ENCODE measurements at places on chromosomes 6 and 20.

DNA sequence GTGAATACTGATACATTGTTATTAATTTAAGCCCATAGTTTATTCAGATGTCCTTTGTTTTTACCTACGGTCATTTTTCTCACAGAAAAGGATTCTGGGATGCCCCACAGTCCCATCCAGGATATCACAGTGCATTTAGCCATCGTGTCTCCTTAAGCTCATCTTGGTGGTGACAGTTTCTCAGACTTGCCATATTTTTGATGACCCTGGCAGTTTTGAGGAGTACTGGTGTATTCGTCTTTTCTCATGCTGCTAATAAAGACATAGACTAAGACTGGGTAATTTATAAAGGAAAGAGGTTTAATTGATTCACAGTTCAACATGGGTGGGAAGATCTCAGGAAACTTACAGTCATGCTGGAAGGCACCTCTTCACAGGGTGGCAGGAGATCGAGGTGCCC, 295.9 kb upstream of the CDH4 start:
- no peak for DNase-seq

DNA sequence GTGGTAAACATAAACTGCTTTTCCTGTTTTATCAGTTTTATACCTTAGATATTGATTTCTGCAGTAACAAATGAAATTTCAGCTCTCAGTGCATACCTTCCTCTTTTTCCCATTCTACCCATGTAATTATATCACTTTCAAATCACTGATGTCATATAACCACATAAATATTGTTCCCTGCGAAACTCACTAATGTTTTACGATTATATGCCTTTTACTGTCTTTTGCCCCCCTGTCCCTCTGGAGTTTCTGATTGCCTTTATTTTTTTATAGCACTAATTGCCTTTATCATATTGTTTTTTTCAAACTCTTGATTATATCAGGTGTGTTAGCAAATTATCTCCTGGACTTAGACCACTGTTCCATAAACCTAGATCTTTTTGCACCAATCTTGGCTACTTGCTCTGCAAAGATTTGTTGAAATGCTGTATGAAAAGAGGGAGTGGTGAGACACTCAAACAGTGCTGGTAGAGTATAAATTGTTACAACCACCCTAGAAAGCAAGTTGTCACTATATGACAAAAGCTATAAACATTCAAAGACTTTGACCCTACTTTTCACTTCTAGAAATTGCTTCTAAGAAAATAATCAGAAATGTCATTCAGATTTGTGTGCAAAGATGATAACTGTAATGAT, 29.6 kb upstream of the EDN1 start:
- DNase-seq, result no peak

DNA sequence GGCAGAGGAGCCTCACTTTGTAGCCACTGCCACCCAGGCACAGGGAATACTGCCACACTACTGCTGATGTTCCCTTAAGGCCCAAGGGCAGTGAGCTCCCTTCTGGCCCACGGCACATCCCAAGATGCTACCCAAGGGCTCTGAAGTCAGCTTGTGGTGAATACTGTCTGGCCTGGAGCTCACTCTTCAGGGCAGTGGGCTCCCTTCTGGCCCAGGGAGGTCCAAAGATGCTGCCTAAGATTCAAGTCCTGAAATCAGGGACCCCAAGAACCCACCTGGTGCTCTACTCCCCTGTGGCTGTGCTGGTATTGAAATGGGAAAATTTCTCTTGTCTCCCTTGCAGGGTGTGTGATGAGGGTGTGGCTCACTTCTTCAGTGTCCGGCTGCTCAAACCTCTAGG, 132.8 kb downstream of the TINAG start:
- DNase-seq, result no peak

DNA sequence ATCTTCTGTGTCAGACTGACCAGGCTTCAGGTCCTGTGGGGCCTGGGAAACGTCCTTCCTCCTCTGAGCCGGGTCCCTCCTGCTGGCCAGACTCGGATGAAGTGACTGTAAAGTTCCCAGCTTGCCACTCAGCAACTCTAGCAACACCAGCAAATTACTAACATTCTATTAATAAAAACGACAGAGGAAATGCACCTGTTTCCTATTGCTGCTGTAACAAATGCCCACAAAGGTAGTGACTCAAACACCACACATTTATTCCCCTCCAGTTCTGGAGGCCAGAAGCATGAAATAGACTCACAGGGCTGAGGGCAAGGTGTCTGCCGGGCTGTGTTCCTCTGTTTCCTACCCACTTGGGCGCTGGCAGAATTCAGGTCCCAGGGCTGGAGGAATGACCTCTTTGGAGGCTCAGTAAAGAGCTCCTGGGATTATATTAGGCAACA, 48.8 kb downstream of the CTCFL start:
- no peak for DNase-seq

DNA sequence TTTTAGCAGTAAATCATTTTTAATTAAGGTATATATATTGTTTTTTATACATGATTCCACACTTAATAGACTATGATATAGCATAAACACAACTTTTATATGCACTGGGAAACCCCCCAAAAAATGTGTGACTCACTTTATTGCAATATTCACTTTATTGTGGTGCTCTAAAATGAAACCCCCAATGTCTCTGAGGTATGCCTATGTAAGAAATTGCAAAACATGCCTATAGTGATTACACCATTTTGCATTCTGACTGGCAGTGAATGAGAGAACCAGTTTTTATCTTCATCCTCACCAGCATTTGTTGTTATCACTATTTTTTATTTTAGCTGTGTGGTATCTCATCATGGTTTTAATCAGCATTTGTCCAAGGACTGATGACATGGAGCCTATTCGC, 8.5 kb upstream of the CST11 start:
- DNase-seq, result no peak
